ENCODE measurements at places on chromosomes 7 and 10. TPM values are rescaled to one million over a fixed set of nuclear protein-coding genes. Genes with fewer than 3 reads are reported as not detected.

SNCG gene
- 12.7 TPM for total RNA-seq

CYP3A5 gene
- 1.4 TPM for total RNA-seq

FANK1 gene
- 3.1 TPM for total RNA-seq

SPDYE5 gene
- not detected for total RNA-seq

CYP2C19 gene
- 0.02 TPM for total RNA-seq

CRYGN gene
- not detected for total RNA-seq

Measured in A549 treated with CpdA at 1 μM for 4 hours (cell line).